T-cell (primary cell): ENCODE measurements at places on chromosomes 2 and 18.
A peak's percentile ranks its signal among the peaks of the same experiment; 100 is the strongest.

GRCh38 chr18:37270038-37270665 lies 295.4 kb downstream of the CELF4 start:
- no peaks in the 10 kb centered on the region for H3K27me3 ChIP-seq
- no peak overlapping the region for H3K27ac ChIP-seq
- H3K4me1 ChIP-seq: no peaks in the 10 kb centered on the region
- no peak for DNase-seq
- H3K36me3 ChIP-seq: no peaks in the 10 kb centered on the region
- no peak overlapping the region for H3K4me3 ChIP-seq

- H3K27me3 ChIP-seq: no peaks in the 10 kb centered on the region
- H3K4me1 ChIP-seq: no peaks in the 10 kb centered on the region
- no peak overlapping the region for H3K4me3 ChIP-seq
- H3K27ac ChIP-seq: no peak overlapping the region
- DNase-seq: no peak
- no peaks in the 10 kb centered on the region for H3K36me3 ChIP-seq
These were observed 33.4 kb downstream of the SFXN5 start for GRCh38 chr2:73037947-73038585.

- H3K4me3 ChIP-seq: peak overlapping the region; percentile 55
- no peaks in the 10 kb centered on the region for H3K36me3 ChIP-seq
- no peaks in the 10 kb centered on the region for H3K27me3 ChIP-seq
- peak overlapping the region; percentile 93 for H3K27ac ChIP-seq
- DNase-seq: peak; percentile 62
- peaks cover 39% of the 10 kb centered on the region for H3K4me1 ChIP-seq
These were observed 116.2 kb downstream of the SMAD7 start for GRCh38 chr18:48834413-48835031.

DNA sequence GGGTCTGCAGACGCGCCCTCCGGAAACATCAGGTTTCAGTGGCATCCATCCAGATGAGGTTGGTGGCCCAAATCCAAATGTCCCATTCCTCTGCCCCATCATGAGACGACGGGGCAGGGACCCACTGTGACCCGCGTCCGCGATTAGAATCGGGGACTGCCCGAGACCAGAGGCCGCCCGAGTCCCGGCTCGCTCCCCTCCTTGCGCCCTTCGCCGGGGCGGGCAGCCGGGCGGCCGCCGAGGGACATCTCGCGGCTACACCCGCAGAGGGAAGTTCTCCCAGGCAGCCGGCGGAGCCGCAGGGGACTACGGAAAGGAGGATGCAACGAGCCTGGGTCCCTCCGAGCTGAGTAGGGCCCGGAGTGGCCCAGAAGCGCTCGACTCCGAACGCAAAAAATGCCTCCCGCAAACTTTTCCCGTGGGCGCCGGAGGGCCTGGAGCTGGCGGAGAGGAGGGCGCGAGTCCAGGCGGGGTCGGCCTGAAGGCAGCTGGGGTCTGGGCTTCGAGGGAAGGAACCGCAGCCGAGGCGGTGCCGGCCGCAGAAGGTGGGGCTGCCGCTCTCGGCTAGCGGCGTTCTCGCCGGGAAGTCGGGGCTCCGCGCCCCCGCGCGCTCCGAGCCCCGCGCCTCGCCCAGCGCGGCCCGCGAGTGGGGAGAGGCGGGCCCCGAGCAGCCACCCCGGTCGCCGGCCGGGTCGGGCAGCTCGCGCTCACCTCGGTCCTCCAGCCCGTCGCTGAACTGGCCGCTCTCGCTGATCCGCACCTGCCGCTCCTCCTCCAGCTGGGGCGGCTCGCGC lies 580 bp downstream of the TMEM163 start:
- H3K4me3 ChIP-seq: peak overlapping the region; percentile 26
- H3K27ac ChIP-seq: no peak overlapping the region
- H3K36me3 ChIP-seq: no peaks in the 10 kb centered on the region
- H3K27me3 ChIP-seq: peaks cover 32% of the 10 kb centered on the region
- peaks cover 13% of the 10 kb centered on the region for H3K4me1 ChIP-seq

- DNase-seq: no peak
- no peak overlapping the region for H3K27ac ChIP-seq
- H3K36me3 ChIP-seq: no peaks in the 10 kb centered on the region
- no peaks in the 10 kb centered on the region for H3K4me1 ChIP-seq
These were observed 39.7 kb upstream of the MMADHC start for GRCh38 chr2:149627111-149627801.

DNA sequence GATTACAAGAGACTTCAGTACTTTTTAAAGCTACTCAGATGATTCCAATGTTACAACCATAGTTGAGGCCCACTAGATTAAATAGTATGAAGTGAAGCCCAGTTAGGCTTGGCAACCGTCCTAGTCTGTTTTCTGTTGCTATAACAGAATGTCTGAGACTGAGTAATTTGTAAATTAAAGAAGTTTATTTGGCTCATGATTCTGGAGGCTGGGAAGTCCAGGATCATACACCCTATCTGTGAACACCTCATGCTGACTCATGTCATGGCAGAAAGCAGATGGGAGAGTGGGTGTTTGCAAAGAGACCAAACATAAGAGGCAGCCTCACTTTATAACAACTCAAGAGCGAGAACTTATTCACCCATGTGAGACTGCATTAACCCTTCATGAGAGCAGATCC lies 63.1 kb downstream of the CCDC150 start:
- no peaks in the 10 kb centered on the region for H3K4me1 ChIP-seq
- no peaks in the 10 kb centered on the region for H3K36me3 ChIP-seq
- H3K27ac ChIP-seq: no peak overlapping the region
